ENCODE measurements at places on chromosomes 4 and X. TPM values are rescaled to one million over a fixed set of nuclear protein-coding genes. Genes with fewer than 3 reads are reported as not detected.

- DNase-seq = no peak
Observed at GRCh38 chr4:52105276-52105675, 54.2 kb downstream of the SPATA18 start.

DNA sequence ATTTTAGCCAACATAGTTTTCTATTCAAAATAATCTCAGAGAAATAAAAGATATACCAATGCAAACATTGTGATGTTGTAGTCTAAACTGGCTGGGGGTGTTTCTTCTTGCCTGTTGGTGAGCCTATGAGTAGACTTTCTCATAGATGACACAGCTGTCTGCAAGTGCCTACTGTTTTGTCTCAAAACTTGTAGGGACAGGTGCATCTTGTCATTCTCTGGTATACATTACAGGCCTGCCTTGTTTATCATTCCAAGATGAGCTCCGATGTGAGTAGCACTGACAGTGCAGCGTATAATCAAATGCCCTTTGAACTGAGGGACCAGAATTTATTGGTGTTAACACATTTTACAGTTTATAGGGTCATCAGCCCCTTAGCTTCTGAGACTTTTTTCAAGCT is 353.8 kb downstream of the PRDM5 start:
- DNase-seq = no peak

Gene GPR143
- not detected for polyA plus RNA-seq

DNA sequence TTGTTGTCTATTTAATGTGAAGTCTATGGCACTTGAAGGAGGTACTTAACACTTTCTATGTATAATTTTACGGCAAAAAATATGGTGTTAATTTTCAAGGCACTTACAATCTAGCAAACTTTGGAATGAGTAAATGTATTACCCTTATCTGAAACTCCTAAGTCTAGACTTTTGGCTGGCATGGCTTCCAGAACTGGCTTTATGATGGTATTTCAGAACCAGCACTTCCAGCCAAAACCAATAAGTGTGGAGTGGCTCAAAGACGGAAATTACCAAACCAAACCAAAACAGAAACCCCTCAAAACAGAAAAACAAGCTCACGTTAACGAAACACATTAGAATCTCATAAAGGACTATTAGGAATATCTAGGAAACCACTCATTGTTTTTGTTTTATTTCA is 205.6 kb upstream of the HAND2 start:
- DNase-seq = no peak

GRCh38 chr4:86608757-86609375 is 14.8 kb downstream of the PTPN13 start:
- DNase-seq = no peak

DNA sequence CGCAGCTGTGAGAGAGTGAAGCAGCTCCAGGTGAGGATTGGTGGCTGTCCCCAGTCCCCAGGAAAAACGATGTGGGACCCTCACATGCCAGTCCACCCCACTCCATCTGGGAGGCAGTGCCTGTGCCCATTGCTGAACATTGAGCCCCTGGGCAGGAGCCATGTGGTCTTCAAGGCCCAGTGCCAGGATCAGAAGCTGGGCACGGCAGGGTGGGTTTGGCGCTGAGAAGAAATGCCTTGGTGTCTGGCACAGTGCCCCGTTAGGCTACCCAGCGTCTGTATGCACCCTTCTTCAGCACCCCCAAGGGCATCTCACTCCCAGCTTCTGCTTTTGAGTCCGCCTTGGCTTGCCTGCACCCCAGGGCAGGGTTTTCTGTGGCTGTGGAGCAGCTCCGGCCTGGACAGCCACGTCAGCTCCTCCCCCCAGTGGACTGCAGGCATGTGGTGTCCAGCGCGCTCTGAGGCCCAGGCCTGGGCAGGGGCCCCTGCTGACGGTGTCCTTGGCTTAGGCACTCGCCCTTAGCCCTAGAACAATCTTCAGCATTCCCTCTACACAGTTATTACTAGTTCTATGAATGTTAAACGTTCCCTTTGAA is 28.6 kb downstream of the RGS12 start:
- no peak for DNase-seq

DNA sequence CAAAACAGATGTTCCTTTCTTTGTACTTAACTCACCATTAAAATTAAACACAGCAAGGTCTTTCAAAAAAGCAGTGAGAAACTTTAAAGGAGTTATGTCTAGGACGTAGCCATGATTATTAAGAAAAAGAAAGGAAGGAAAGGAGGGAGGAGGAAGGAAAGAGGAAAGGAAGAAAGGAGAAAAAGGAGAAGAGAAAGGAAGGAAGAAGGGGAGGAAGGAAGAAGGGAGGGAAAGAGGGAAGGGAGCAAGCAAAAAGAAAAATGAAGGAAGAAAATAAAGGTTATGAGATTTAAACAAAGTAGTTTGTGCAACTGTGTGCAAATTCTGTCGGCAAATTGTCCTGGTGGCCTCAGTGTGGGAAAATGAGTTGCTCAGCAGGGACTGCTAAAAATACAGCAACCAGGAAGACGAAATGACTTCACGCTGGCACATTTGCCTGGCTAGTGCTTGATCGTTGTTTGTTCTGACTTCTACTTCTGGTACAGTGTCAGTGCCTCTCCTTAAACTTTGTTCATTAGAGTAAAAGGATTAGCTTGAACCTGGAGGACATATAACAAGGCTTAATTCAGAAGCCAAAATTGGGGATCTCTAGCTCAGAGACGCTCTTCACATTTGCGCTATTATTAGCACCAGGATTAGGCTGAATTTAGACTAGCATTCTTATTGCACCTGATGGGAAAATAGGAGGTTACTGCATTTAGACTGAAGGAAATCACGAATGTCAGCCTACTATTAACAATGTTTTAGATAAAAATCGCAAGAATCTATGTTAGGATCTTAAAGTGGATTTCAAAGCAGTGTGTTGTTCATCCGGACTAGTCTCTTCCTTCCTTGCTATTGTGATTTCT is 81.2 kb downstream of the DCK start:
- no peak for DNase-seq

Gene SLC9B1
- 1.5 TPM for polyA plus RNA-seq

GRCh38 chr4:26343038-26343398 is 22.2 kb downstream of the RBPJ start:
- DNase-seq = no peak

DNA sequence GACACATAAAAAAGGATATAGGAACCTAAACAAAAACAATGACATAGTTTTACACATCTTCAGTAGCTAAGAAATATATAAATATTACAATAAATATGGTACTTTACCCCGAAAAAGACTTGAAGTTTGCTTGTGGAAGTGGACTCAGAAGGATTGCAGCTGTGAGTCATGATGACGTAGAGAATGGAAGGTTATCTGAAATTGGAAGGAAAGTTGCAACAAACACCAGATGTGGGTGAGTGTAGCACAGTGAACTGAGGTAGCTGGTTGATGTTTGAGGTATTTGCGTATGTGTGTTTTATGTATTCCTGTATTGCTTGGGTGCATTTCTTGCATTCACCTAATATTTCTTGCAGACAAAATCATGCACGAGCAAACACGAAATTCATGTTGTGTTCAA is 113.0 kb downstream of the ARX start:
- DNase-seq = no peak

Gene DUSP9
- polyA plus RNA-seq = not detected

Gene NAP1L3
- polyA plus RNA-seq = not detected

DNA sequence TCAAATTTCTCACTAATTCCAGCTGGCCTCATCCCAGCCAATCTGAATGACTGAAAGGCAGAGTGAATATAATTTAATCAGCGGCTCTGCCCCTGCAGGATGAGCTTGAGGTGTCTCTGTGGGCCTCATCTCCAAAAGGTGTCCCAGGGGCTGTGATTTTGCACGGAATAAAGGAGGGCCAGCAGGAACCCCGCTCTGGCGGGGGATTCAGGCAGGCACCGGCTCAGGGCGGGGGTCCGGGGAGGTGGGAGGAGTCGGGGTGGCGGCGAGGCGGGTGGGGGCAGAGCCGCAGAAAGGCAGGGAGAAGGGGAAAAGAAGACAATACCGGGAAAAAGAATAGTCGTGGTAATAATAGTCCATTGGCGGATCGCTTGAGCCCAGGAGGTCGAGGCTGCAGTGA is 16.0 kb upstream of the ERCC6L start:
- no peak for DNase-seq

DNA sequence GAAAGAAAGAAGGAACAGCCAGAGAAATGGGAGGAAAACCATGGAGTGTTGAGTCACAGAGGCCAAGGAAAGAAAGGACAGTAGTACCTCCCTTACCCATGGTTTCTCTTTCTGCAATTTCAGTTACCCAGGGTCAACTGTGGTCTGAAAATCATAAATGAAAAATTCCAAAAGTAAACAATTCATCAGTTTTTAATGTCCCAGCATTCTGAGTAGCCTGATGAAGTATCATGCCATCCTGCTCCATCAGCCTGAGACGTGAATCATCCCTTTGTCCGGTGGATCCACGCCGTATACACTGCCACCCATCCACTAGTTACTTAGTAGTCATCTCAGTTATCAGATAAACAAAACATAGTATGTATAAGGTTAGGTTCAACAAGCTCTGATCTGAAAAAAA is 114.2 kb downstream of the COMMD8 start:
- no peak for DNase-seq

All from CD14-positive monocyte (primary cell).